GM10248 (cell line): ENCODE measurements at places on chromosomes 6 and 20.

GRCh38 chr6:157777344-157777743 is 45.7 kb upstream of the SNX9 start:
- no peak for DNase-seq

DNA sequence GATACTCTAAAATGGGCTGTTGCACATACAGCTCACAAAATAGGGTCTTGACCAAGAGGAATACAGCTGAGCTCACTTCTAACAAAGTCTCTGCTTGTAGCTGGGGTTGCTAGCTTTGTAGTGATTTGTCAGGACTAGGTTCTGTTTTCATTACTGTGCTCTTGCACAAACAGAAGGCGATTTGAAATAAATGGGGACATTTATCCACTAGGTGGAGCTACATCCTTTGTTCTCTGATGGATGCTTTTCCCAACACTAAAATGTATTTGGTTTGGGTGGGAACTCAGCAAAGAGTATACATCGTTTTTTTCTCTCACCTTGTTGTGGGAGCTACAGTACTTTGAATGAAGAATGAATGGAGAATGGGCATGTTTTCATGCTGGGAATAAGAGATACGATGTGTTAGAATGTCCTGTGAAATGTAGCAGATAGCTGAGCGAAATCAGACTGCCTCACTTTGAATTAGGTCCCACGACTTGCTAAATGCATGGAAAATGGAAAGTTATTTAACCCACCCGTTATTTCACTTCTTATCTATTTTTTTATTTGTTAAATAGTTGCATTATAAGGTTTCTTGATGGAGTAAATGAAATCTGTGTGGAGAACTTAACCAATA is 494.7 kb upstream of the MAP3K7 start:
- peak; percentile 44 for DNase-seq

DNA sequence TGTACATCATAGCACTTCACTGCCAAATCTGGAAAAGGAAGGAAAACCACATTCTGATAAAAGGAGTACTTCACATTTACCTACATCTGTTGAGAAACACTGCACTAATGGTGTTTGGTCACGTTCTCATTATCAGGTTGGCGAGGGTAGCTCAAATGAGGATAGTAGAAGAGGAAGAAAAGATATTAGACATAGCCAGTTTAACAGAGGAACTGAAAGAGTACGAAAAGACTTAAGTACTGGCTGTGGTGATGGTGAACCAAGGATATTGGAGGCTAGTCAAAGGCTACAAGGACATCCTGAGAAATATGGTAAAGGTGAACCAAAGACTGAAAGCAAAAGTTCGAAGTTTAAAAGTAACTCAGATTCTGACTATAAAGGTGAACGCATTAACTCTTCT is 32.0 kb upstream of the GJA10 start:
- peak; percentile 41 for DNase-seq

- no peak for DNase-seq
These were observed 62.7 kb upstream of the SLC2A12 start for GRCh38 chr6:134114918-134115714.

- no peak for DNase-seq
These were observed 3.6 kb downstream of the ESR1 start for GRCh38 chr6:151811081-151811480.

GRCh38 chr6:117072781-117073180 is 192.6 kb upstream of the VGLL2 start:
- DNase-seq: no peak

DNA sequence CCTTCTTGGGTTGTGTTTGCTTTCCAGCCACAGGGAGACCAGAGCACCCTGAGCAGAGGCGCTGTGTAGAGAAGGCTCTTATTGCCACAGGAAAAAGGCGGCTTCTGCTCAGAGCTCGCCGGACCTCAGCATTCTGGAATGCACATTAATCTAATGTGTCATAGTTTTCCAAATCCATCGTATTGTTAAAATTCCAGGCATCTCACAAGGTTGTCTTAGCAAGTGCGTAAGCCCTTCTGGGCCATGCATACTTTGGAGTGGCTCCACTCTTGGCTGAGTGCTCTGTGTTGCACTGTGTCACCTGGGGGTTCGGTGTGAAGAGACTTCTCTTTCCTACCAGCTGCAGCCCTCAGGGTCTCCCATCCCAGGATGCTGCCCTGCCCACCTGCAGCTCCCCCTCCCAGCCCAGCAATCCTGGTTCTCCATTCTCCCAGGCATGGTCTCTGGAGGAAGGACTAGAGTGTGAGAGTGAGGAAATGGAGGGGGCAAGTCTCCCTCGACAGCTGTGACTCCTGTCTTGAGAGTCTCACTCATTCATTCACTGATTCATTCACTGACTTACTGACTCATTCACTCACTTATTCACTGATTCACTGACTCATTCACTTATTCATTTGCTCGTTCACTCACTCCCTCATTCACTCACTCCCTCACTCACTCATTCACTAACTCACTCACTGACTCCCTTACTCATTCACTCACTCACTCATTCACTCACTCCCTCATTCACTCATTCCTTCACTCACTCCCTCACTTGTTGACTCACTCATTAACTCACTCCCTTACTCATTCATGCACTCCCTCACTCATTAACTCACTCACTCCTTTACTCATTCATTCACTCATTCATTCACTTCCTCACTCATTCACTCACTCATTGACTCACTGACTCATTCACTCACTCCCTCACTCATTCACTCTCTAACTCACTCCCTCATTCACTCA is 83.7 kb upstream of the MPC1 start:
- DNase-seq: no peak

DNA sequence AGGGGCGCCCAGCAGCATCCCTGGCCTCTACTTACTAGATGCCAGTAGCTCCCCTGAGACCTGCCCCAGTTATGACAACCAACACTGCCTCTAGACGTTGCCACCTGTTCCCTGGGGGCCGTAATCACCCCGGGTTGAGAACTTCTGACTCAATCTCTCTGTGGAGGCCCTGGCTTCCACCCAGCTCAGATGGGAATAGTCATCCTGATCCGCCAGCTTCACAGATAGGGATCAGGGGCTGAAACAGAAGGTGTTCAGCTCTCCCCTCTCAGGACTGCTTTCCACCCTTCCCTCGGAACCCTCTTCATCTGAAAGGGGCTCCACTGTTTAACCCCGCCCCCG is 3.3 kb downstream of the CAPN11 start:
- no peak for DNase-seq

GRCh38 chr6:149974825-149975224 is 11.1 kb downstream of the ULBP1 start:
- no peak for DNase-seq

DNA sequence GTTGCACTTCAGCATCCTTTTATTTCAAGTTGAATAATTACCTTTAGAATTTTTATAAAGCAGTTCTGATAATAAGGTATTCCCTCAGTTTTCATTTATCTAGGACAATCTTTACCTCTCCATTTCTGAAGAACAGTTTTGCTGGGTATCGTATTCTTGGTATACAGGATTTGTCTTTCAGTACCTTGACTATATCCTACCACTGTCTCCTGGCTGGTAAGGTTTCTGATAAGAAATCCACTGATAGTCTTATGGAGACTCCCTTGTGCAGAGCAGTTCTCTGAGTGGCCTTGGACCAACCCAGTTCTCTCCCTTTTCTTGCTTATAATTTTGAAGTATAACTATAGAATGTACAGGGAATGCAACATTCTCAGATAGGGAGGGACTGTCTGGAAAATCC is 51.3 kb upstream of the SAMD3 start:
- DNase-seq: no peak

DNA sequence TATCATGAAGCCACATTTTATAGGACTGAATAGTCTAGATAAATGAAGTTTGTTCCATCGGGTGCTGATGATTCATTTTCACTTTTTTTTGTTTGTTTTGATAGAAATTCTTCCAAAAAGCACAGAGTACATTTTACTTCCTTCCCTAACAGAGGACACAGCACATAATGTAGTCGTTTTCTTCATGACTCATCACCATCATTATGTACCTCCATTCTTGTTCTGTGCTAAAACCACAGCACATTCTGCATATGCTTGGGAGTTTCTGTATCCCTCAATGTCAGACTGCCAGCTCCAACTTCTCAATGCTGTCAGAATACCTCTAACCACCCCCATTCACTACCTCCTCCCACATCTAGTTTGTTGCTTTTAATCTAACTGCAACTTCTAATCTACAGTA is 1004.9 kb upstream of the ADGRB3 start:
- no peak for DNase-seq

- no peak for DNase-seq
These were observed 15.9 kb downstream of the AGPAT4 start for GRCh38 chr6:161257793-161258457.

- DNase-seq: no peak
These were observed 880.4 kb upstream of the MAN1A1 start for GRCh38 chr6:120230008-120230407.

GRCh38 chr6:21885532-21886114 is 292.1 kb downstream of the SOX4 start:
- DNase-seq: no peak

- no peak for DNase-seq
These were observed 6.2 kb downstream of the RWDD2A start for GRCh38 chr6:83199173-83199862.

DNA sequence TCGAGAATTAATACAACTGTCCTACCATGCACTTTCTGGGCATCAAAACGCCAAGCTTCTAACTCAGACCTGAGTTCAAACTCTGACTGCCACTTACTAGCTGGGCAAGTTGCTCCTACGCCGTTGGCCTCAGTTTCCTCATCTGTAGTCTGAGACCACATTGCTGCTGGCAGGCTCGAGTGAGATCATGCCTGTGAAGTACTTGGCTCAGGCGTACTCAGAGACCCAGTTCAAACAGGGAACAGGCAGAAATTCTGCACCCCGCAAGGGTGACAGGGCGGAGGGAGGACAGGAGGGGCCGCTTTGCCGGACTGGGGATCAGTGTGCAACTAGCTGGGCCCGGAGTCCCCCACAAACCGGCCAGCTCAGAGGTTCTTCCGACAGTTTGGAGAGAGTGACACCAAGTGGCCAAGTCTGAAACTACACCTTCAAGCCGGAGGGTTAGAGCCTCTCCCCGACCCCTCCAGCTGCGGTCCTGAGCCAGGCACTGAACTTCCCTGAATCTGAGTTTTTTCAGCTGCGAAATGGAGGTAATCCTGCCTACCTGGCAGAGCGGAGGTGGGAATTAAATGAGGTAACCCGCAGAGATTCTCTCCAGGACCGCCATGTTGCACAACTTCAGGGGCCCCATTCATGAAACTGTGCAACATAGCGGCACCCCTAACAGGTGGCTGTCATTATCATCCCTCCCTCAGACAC is 46.0 kb upstream of the PTPN1 start:
- DNase-seq: peak; percentile 67

- no peak for DNase-seq
These were observed 48.2 kb downstream of the FRK start for GRCh38 chr6:116012471-116012949.

- no peak for DNase-seq
These were observed 9.5 kb downstream of the TMEM30A start for GRCh38 chr6:75275067-75275466.

DNA sequence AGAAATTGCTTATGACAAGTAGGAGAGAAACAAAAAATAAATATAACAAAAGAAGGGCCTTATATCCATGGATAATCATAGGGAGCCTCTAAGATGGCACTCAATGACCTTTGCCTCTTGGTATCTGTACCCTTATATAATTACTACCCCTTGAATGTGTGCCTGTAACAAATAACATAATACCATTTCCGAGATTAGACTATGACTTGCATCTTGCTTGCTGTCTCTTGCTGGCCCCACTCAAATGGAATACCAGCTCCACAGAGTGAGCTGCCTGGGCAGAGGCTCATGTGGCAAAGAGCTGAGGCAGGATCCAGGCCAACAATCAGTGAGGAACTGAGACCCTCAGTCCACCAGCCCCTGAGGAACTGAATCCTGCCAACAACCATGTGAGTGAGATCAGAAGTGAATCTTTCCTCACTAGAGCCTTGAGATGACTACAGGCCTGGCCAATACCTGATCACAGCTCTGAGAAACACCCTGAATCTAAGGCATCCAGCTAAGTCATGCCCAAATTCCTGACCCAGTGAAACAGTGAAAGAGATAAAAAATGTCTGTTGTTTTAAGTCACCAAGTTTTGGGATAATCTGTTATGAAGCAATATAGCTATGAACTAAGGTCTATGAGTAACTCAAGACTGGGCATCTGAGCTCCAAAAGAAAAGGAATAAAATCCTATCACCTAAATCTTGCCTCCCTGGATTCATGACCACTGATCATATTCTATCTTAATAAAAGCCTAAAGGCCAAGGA is 5.5 kb downstream of the KATNA1 start:
- peak; percentile 24 for DNase-seq

DNA sequence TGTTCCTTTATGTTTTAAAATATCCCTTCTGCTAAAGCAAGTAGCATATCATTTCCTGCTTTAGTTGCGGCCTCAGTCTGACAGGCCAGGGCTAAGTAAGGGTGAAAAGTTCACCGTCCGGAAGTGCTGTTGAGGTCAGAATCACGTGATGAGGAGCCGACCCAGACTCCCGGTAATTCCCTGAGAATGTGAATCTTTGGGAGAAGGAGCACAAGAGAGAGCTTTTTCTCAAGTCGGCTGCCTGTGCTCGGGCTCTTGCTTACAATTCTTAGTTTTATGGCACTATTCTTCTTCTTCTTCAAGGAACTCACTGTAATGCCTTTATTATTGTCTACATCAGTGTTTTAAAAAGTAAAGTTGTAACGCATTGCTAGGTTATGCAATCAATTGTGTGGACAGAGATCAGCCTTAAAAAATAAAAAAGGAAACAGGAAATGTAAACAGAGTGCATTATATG is 309.3 kb downstream of the PRL start:
- DNase-seq: peak; percentile 26

- DNase-seq: no peak
These were observed 5.8 kb downstream of the TXNDC5 start for GRCh38 chr6:7904654-7905319.

- no peak for DNase-seq
These were observed 164.3 kb downstream of the RFPL4B start for GRCh38 chr6:112511441-112511840.

- no peak for DNase-seq
These were observed 20.9 kb downstream of the FAM8A1 start for GRCh38 chr6:17621003-17621402.

DNA sequence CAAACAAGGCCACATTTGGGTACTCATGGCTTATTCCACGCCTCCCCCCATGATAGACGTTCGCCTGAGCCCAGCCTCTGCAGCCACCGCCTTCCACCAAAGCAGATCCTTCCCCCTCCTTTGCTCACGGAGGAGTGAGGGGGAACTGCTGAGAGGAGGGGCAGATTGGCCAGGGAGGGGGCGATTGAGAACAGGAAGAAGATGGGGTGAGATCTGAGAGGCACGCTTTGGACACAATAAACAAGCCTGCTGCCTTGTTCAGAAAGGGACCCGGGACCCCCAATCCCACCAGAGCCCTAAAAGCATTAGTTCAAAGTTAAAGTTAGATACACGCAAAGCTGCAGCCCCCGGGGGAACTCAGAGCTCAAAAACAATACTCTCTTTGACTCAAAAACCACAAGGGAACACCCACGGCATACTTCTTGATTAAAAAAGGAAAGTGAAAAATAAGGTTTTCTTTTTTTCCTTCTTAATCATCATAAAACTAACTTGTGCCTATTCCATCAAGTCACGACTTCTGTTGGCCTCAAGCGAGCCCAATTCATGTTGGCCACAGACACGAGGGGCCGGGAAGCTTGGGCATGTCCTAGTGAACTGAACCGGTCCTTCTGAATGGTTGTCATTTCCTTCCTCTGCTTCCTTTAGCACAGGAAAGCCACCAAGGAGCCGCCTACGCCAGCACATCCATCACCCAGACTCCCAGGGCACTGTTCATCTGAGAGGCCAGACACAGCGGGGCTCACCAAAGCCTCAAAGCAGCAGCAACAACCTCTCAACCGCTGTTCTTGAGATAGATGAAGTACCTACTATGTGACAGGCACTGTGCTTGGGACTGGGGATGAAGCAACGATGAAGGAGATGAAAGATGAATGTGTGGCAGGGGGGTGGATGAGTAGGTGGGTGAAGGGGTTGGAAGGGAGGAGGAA is 44.7 kb downstream of the NFATC2 start:
- peak; percentile 72 for DNase-seq
